Stimulated activated CD4-positive, alpha-beta T cell treated with anti-CD3 and anti-CD28 coated beads, Interleukin-15, amount 100 ng/mL, for 1 hour (primary cell): ENCODE measurements at places on chromosomes 7 and 10.

- no peak for DNase-seq
Observed at GRCh38 chr10:81104494-81104893, 566.8 kb downstream of the SH2D4B start.

- DNase-seq = no peak
Observed at GRCh38 chr7:50657341-50657873, 92.2 kb upstream of the DDC start.

- no peak for DNase-seq
Observed at GRCh38 chr10:131009791-131010190, 301.7 kb downstream of the TCERG1L start.

- no peak for DNase-seq
Observed at GRCh38 chr7:81616951-81617350, 152.9 kb downstream of the HGF start.

GRCh38 chr10:99444383-99445045, 14.1 kb upstream of the GOT1 start:
- no peak for DNase-seq

GRCh38 chr7:54846273-54846672, 87.3 kb upstream of the SEC61G start:
- DNase-seq = no peak

- DNase-seq = no peak
Observed at GRCh38 chr10:68997211-68997610, 8.6 kb downstream of the KIFBP start.

DNA sequence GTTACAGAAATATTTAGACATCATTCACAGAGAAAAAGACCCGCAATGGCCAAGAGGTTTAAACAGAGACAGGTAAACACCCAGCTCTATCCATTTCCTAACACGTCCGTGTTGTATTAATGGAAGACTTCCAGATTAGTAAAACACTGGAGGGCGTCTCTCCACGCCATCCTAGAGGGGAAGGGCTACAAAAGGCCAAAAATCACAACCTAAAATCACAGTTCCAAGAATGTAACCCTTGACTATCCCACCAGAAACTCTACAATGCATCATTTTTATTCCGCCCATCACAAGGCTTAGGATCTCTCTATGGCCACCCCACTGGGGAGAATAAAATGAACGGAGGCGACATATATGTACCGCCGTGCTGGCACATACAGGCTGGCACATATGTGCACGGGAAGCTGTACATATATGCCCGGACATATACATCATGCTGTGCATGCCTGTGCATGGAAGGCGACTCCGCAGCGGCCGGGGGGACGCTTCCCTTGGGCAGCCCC, 734 bp downstream of the PCLO start:
- DNase-seq = no peak

- no peak for DNase-seq
Observed at GRCh38 chr7:46291050-46291438, 370.0 kb upstream of the IGFBP3 start.

DNA sequence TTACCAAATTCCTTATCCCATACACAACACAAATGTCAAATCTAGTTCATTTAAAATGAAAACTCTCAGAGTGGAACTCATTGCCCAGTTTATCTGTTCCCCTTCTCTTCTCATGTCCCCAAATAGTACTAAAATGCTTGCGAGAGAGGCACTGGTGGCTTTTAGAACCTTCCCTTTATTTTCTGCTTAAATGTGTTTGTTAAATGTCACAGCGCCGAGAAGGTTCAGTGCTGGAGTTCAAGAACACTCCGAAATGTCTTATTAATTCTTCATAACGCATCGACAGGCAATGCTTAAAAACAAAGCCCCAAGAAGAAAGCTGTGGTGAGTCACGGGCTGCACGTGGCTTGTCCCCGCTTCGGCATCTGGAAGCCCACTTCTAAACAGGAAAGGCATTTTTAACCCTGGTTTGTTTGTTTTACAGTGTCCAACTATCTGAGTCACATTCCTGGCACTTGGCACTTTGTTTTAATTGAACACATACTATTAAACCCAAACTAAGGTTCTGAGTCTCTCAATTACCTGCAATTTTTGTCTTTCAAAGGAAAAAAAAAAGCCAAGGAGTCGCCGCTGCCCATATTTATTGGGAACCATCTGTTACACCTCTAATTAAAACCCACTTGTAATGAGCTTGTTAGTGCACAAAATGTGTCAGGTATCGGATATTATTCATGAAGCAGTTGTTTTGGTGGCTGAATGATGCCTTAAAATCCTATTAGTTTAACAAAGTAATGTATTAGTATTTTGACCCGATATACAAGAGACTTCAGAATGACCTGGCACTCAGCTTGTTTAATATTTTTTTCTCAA, 49.9 kb upstream of the MGMT start:
- no peak for DNase-seq
